ENCODE measurements at places on chromosomes 5 and 9. TPM values are rescaled to one million over a fixed set of nuclear protein-coding genes. Genes with fewer than 3 reads are reported as not detected.

TMEM215 gene
- not detected for polyA plus RNA-seq

TAF1L gene
- polyA plus RNA-seq, result 0.01 TPM

DNA sequence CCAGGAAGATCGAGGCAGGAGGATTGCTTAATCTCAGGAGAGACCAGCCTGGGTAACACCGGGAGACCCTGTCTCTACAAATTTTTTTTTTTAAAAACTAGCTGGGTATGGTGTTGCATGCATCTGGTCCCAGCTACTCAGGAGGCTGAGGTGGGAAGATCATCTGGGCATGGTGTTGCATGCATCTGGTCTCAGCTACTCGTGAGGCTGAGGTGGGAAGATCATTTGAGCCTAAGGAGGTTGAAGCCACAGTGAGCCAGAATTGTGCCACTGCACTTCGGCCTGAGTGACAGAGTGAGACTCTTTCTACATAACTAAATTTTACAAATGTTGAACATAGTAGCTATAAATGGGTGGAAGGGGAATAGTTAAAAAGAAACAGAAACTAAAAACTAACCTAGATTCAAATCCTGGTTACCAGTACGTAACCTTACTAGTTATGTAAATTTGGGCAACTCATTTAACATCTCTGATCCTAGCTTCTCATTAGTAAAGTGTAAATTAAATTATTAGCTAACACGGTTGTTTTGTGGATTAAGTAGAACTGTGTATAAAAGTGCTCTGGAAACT lies 41.7 kb downstream of the TMEM161B start:
- no peak for DNase-seq

DNA sequence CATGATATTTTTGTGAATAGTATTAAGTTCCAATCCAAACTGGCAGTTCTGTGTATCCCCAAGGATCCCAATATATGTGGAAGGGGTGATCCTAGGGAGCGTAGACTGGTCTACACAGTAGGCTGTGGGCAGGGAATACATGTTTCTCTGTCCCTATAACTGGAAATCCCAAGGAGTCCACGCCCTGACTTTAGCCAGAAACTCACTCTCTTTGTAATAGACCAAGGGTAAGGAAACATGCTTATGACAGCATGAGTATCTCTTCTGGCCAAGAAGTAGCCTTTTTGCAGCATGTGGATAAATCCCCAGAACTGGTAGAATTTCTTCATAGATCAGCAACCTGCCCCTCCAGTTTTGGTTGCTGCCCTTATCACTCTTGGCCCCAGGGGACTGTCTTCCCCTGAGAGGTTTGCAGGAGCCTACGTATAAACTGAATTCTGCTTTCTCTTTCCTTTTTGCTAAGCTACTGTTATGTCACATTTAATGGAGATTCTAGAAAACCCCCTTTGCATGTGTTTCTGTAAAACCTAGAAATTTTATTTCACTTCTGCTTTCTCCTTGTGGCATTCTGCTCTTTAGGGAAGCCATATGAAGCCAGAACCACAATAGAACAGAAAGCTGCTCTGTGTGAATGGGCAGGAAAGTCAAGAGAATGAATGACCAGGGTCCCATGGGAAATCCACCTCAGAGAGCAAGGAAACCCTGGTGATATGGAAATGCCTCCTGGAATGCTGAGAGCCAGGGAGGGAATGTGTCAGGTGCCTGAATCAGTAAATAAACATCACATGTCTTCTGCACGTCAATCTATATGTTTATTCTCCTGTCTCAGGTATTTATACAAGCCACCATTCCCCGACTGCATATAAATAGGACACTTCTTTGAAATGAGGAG lies 3.5 kb downstream of the IFNA2 start:
- no peak for DNase-seq

- peak; percentile 85 for DNase-seq
Observed at GRCh38 chr5:93433422-93433821, 147.6 kb downstream of the NR2F1-AS1 start.

GRCh38 chr9:96484521-96484931 lies 34.6 kb downstream of the HABP4 start:
- no peak for DNase-seq

DNA sequence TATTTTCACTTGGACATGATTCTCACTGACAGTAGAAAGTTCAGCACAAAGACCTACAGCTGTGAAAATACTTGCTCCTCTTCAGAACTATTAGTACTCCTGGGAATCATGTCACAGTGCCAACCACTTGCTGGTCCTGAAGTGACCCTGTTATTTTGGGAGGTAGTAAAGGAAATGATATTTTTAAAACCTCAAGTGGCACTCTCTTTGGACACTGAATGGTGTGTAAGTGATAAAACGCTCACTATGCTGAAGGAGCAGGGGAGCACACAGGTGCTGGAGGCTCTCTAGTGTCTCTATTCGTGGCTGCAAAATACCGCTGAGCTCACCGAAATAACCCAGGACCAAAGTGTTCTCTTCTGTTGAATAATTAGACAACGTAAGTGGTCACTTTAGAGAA lies 76.9 kb upstream of the SPATA31D4 start:
- no peak for DNase-seq

SLC6A18 gene
- not detected for polyA plus RNA-seq

DNA sequence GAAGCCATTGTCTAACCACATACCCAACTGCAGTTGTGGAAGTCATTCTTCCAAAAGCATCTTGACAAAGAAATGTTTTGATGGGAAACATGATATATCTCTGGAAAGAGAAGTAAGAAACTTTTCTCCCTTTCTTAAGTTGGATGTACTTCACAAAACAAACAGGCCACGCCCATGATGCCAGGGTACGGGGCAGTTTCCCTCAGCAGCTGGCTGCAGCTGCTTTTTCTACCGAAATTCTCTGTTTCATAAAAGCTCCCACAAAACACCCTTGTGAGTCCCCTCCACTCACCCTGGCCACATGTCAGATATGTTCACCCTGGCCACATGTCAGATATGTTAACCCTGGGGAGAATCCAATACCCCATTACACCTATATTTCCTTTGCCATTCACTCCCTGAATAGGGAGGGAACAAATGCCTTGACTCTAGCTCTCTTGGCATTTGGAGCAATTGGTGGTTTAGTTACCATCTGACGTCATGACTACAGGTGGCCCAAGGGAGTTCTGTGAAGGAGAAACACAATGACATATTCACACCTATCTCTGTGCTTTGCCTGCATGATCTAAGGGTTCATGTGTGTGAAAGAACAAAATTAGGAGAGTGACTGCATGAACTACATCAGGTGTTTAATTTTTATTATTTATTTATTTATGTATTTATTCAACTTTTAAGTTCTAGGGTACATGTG lies 103.0 kb downstream of the AOPEP start:
- no peak for DNase-seq

DNA sequence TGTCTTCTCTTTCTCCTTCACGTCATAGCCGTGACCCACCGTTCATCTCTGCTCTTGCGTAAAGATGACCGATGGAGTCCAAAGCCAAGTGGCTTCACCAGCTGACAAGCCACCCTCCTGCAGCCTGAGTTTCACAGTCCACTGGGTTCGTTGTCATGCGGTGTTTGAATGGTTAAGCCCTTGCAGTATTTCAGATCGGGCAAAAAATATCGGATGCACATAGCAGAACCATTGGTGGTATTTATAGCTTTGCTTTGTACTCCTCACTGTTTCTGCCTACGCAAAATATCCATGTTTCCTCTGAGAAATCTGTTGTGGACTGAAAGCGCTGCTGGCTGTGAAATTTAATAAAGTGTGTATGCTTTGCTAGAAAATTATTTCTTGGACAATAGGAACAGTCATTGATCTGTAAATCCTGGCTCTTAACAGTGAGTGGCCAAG lies 34.5 kb upstream of the NCS1 start:
- no peak for DNase-seq

ELOVL7 gene
- polyA plus RNA-seq, result 5.6 TPM

GRCh38 chr5:121399879-121400278 lies 451.8 kb upstream of the FTMT start:
- DNase-seq, result no peak

DNA sequence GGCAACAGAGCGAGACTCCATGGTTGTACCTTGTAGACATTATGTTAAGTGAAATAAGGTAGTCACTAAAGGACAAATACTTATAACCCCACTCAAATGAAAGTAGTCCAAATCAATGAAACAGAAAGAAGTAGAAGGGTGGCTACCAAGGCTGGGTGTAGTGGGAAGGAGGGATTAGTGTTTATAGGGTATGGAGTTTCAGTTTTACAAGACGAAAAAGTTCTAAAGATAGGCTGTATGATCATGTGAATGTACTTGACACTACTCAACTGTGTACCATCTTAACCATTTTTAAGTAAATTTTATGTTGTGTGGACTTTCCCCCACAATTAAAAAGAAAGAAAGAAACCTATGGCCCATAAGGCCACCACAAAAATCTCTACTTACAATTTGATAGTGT lies 32.2 kb downstream of the ALDH7A1 start:
- DNase-seq, result no peak

- DNase-seq, result no peak
Observed at GRCh38 chr9:13587571-13587970, 308.1 kb upstream of the MPDZ start.

FAM221B gene
- polyA plus RNA-seq, result not detected

DNA sequence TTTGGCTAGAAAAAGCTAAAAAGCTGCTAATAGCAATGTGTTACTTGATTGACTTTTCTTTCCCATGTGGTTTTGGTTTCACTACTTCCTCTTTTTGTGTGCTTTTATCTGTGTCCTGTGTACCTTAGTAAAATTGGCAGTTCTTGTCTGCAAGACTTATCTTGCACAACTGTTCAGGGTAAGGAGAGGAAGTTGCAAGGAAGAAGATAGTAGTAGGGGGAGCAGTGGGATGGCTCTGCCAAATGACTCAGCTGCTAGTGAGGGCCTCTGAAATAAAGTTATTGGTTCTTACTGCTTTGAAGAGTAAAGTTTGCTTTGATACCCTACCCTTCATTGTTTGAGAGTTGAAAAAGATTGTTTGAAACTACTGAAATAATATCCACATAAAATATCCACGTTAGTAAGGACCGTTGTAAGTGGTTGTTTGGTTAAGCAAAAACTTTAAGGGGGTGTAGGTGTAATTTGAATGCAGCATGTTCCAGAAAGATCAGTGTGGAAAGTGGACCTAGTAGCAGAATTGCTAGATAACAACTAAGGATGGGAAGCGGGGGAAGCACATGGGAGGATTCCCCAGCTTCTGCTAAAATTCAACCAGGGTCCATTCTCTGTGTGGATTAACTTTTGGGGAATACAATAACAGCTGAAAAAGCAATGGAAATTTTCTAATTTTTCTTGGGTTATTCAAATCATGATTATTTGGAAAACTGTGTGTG lies 123.5 kb downstream of the SCAMP1 start:
- DNase-seq, result no peak

MEIKIN gene
- polyA plus RNA-seq, result not detected

- no peak for DNase-seq
Observed at GRCh38 chr5:2266641-2267240, 384.0 kb upstream of the IRX4 start.

DNA sequence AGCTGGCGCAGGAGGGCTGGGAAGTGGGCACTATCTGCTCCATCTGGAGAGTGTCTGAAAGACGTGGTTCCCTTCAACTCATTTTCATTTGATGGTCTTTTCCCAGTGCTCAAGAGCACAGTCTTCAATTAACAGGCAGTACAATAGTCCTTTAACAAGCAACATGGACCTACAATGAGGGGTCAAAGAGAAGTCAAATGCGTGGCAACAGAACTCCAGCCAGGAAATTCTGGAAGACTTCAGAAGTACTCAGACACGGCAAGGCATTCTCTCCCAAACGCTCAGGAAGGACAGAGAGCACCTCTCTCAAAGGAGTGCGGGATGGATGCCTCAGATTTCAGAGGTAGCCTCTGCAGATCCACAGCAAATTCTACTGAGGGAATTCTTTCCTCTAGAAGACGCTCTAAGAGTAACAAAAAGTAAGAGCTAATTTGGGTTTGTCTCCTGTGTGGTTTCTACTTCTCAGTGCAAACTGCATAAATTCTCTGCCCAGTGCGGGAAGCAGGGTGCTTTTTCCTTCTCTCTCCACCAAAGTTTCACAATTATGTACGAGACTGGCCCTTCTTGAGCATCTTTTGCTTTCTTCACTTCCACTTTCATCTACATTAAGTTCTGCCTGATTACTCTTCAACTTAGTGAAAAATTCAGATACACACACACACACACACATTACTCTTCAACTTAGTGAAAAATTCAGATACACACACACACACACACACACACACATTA lies 56.4 kb downstream of the LHFPL2 start:
- DNase-seq, result no peak

PDE8B gene
- not detected for polyA plus RNA-seq

Measured in mammary epithelial cell (primary cell).